ENCODE measurements at places on chromosomes 1 and 21.

DNA sequence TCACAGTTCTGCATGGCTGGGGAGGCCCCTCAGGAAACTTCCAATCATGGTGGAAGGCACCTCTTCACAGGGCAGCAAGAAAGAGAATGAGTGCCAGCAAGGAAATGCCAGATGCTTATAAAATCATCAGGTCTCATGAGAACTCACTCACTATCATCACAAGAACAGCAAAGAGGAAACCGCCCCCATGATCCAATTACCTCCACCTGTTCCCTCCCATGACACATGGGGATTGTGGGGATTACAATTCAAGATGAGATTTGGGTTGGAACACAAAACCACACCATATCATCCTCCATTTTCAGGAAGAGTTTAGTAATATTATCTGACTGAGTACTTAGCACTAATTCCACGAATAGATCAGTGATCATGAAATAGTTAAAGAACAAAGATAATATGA is 244.2 kb downstream of the LMO4 start:
- DNase-seq = no peak

DNA sequence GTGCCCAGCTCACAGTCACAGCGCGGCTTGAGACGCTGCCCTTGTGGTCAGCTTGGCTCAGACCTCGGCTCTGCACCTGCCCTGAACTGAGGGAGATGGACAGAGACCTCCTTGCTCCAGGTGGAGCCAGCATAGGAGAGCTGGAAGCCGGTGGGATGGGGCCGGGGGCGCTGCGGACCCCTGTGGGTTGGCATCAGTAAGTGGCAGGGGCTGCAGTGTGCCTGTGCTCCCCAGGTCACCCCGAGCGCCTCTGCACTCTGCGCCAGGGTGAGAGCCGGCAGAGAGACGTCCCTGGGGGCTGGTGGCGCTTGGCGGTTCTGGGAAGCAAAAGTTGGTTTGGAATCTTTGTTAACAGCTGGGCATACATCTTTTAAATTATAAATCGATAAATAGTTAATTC is 105.6 kb upstream of the TTC34 start:
- no peak for DNase-seq

- DNase-seq = no peak
Observed at GRCh38 chr1:204358605-204359004, 1.1 kb downstream of the PLEKHA6 start.

DNA sequence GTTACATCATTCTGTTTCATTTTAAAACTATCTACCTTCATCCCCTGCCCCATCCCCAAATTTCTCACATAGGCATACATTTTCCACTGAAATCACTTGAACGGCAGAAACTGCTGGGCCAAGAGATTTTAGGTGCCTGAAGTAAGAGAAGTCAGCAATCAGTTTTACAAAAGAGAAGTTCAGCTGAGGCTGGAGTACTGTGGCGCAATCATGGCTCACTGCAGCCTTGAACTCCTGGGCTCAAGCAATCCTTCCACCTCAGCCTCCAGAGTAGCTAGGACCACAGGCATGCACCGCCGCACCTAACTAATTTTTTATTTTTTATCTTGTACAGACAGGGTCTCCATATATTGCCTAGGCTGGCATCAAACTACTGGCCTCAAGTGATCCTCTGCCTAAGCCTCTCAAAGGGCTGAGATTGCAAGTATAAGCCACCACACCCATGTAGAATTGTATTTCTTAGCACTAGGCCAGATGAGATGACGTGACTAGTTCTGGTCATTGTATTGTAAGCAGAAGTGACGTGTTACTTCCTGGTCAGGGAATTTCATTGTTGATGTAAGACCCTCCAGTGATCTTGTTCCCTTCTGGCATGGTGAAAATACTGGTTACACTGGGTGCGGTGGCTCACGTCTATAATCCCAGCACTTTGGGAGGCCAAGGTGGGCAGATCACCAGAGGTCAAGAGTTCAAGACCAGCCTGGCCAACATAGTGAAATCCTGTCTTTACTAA is 7.1 kb downstream of the BECN2 start:
- no peak for DNase-seq

DNA sequence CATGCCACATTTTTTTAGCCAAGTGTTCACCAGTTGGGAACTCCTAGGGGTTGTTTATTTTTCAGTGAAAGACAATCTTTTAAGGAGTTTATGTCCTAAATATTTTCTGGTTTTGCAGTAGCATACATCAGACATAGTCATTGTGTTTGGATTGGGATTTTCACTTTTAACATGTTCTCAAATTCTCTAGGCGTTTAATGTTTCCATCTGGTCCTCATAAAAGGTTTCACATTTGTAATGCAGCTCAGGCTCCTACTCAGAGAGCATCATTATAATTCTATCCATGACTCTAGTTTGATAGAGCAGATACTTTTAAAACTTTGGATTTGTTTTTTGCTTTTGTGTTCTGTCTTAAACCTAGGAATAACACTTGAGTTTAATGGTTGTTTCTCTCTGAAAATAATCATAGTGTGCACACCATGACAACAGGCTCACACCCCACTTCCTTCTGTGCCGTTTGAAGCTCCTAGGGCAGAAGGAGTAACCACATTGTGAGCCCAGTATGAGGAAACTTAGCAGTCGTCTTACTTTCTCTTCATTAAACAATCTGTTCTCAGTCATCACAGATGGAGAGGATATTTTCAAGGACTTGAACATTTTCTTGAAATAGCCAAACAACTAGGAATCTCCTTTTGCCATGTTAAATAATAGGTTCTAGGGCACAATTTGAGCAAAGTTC is 219.6 kb downstream of the PDE4B start:
- no peak for DNase-seq

- no peak for DNase-seq
Observed at GRCh38 chr1:237789619-237790018, 101.1 kb downstream of the ZP4 start.
